ENCODE measurements at places on chromosomes 3 and 15.

DNA sequence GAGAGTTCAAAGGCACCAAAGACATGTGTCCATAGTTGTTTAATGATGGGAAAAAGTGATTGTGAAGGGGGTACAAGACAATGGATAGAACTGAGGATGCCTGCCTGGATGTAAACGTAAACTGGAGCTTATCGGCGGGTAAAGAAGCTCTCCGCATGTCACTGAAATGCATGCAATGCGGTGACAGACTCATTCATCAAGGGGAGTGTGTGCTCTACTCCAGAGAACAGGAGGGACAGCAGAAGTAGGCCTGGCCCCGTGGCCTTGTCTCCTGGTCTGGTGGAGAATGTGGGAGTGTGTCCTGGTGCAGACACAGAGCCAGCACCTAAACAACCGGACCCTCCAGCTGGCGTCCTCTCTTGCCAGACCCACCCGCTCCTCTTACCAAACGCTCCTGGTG lies 50.6 kb downstream of the TRPM1 start:
- no peak for DNase-seq

GRCh38 chr15:66961407-66961884 lies 104.0 kb upstream of the SMAD3 start:
- peak; percentile 32 for DNase-seq

DNA sequence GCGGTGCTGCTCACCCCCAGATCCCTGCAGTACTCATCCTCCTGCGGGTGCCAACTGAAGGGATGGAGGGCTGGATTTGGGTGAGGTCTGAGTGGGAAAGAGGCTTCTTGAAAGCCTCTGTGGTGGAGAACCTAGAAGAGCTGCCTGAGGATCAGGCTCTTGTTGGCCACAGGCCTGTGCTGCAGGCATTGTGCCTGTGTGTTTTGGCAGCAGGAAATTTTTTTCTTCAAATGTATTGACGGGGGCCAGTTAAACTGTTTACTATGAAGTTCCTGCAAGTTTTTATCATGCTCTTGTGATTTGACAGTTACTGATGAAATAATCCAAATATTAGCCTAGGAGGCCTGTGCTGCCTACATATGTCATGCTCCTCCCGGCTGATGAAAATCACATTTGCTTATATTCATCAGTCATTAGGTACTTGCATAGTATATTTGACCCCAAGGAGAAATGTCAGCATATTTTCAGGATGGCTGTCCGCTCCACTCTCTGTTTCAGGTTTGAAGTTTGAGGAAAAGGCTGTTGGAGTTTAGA lies 103.1 kb downstream of the THSD4 start:
- no peak for DNase-seq

DNA sequence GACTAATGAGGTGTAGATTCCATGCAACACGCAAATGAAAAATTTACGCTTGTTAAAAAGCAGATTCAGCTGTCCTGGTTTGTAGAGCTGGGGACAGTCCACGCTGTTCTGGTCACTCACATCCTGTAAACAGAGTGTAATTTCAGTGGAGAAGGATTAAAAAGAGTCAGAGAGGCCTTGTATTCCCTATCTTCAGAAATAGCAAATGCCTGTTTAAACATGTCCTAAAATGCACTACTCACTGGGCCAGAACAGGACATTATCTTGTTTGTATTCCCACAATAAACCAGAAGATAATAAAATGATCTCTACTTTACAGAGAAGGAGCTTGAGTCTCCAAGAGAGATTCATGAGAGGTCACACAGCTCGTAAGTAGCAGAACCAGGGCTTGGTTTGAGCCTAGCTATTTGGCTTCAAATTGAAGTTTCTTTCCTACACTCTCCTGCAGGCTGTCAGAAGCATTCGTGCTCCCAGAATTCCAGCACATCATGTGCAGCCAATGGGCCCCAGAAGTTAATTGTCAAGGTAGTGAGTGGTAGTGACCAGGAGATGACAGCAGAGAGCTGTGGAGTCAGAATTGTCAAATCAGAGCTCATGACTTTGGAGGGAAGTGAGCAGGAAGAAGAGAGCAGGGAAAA lies 242.5 kb downstream of the ATP8B4 start:
- DNase-seq, result no peak

- no peak for DNase-seq
Measured at GRCh38 chr15:77778802-77779201, 146.1 kb upstream of the LINGO1 start.

- no peak for DNase-seq
Measured at GRCh38 chr3:185555101-185555501, 2.7 kb upstream of the LIPH start.

All from RWPE2 (cell line).